Thyroid gland (tissue), 4 donors: ENCODE measurements at places on chromosomes 7 and 10. TPM values are rescaled to one million over a fixed set of nuclear protein-coding genes. Genes with fewer than 3 reads are reported as not detected.

Gene CLDN4
- total RNA-seq = 178 TPM

GRCh38 chr7:27182861-27183681 is 2.0 kb downstream of the HOXA11 start:
- H3K27ac ChIP-seq = no peak overlapping the region
- peaks cover 15% of the 10 kb centered on the region for H3K4me1 ChIP-seq
- H3K4me3 ChIP-seq = no peak overlapping the region
- no peak for DNase-seq
- H3K27me3 ChIP-seq = peaks cover 96% of the 10 kb centered on the region

GRCh38 chr10:69237528-69238159 is 17.5 kb downstream of the HKDC1 start:
- no peak overlapping the region for H3K4me3 ChIP-seq
- H3K36me3 ChIP-seq = no peaks in the 10 kb centered on the region
- no peaks in the 10 kb centered on the region for H3K27me3 ChIP-seq
- peak; percentile 90 for DNase-seq
- no peak overlapping the region for H3K27ac ChIP-seq

DNA sequence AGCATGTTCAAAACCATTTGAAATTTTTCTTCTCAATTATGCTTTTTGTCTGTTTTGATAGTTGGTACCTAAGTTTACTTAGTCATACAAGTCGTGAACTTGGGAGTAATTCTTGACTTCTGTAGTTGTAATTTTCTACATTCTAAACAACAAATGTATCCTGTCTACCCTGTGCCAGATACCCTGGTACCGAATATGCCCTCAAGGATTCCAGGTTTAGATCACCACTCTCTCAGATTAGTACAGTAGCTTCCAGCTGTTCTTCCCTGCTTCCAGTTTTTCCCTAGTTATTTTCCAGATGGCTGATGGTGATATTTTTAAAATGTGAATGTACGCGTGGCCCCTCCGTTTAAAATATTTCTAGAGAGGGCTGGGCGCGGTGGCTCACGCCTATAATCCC is 6.5 kb downstream of the STAM start:
- no peaks in the 10 kb centered on the region for H3K27me3 ChIP-seq
- no peak overlapping the region for H3K4me3 ChIP-seq
- H3K4me1 ChIP-seq = peaks cover 8% of the 10 kb centered on the region
- DNase-seq = no peak
- H3K36me3 ChIP-seq = no peaks in the 10 kb centered on the region
- no peak overlapping the region for H3K27ac ChIP-seq
